Anterior cingulate cortex (tissue), 58 donors: ENCODE measurements at places on chromosomes 4 and X.

DNA sequence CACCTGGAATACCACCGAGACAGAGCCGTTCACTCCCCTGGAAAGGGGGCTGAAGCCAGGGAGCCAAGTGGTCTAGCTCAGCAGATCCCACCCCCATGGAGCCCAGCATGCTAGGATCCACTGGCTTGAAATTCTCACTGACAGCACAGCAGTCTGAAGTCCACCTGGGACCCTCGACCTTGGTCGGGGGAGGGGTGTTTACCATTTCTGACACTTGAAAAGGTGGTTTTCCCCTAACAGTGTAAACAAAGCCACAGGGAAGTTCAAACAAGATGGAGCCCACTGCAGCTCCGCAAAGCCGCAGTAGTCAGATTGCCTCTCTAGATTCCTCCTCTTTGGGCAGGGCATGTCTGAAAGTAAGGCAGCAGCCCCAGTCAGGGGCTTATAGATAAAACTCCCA is 243.2 kb downstream of the RASL11B start:
- DNase-seq: no peak

GRCh38 chrX:118345045-118345463 is 852 bp upstream of the WDR44 start:
- DNase-seq: no peak

DNA sequence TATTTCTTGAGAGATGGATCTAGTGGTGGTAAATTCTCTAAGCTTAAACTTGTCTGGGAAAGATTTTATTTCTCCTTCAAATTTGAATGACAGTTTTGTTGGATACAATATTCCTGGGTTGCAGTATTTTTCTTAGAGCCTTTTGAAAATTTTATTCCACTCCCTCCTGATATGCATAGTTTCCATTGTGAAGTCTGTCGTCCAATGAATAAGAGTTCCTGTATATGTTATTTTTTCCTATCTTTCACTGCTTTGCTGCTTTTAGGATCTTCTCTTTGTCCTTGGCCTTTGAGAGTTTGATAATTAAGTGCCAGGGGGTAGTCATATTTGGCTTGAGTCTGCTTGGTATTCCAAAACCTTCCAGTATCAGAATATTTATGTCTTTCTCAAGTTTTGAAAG is 1156.4 kb upstream of the AGA start:
- DNase-seq: no peak

GRCh38 chr4:17964576-17964975 is 57.0 kb downstream of the LCORL start:
- no peak for DNase-seq

GRCh38 chrX:68821616-68822015 is 7.2 kb upstream of the EFNB1 start:
- DNase-seq: no peak

DNA sequence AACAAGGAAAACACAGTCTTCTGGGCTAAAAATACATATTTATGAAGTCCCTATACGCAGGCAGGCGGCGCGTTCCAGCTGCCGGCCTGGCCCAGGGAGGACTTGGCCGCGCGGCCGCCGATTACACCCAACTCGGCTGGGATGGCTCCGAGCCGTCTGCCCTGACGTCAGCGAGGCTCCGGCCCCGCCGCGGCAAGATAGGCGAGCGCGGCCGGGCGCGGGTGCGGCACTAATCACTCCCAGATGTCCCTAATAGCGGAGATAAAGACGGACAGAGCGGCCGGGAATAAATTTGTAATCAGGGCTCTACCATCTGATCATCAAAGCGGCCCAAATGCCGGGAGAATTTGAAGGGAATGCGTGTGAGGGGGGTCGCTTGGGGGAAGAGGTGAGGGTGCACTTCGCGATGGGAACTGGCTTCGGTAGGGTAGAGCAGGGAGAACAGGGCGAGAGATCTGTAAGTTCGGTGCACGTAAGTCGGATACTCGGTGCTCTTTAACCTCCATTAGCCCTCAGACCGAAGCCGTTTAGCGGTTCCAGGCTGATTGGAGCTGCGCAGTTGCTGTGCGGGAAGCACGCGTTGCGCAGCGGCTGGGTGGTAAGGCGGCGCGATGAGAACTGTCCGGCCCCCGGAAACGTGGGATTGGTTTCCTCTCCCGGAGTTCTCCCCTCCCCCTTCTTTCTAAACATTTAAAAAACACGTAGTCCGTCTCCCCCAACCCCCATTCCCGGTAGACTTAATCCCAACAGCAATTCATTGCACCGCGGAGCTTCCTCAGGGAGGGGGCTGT is 7.7 kb downstream of the HAND2 start:
- DNase-seq: no peak

DNA sequence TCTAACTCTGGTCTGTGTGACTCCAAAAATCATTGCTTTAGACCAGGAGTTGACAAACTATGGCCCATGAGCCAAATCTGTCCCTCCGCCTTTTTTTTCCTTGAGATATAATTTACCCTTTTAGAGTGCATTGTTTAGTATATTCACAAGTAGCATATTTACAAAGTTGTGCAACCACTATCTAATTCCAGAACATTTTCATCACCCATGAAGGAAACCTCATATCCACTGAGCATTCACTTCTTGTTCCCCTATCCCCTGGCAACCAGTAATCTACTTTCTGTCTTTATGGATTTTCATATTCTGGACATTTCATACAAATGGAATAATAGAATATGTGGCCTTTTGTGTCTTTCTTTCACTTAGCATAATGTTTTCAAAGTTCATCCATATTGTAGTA is 67.4 kb upstream of the CITED1 start:
- no peak for DNase-seq

DNA sequence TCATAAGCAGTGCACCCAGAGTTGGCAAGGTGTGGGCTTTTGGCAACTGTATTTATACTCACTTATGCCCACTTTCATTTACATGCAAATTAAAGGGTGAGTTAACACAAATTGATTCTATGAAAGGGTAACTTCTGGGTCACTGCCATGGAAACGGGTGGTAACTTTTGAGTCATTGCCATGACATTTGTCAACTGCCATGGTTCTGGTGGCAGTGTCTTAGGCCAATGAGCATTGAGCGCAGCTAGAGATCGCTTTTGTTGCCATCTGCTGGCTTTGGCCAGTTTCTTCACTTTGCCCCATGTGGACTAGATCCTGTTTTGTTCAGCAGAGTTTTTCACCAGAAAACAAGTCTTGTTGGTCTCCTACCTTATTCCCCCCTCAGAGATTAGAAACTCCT is 170.8 kb upstream of the NUDT6 start:
- DNase-seq: no peak

DNA sequence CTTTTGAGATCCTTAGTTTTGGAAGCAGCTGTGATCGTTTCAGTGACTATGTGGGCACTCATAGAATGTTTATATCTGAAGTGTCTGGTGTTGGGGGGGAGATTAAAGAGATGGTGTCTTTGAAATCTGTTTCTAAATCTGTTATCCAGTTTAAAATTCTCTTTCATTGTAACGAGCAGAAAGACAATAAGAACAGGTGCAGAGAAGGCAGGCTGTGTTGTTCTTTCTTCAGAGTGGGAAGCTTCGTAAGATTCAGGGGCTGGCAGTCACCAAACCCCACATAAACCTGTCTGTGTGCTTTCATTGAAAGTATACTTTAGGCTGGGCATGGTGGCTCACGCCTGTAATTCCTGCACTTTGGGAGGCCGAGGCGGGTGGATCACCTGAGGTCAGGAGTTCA is 16.3 kb upstream of the DHRSX start:
- no peak for DNase-seq

GRCh38 chr4:106316773-106317409 is 541 bp downstream of the AIMP1 start:
- no peak for DNase-seq

DNA sequence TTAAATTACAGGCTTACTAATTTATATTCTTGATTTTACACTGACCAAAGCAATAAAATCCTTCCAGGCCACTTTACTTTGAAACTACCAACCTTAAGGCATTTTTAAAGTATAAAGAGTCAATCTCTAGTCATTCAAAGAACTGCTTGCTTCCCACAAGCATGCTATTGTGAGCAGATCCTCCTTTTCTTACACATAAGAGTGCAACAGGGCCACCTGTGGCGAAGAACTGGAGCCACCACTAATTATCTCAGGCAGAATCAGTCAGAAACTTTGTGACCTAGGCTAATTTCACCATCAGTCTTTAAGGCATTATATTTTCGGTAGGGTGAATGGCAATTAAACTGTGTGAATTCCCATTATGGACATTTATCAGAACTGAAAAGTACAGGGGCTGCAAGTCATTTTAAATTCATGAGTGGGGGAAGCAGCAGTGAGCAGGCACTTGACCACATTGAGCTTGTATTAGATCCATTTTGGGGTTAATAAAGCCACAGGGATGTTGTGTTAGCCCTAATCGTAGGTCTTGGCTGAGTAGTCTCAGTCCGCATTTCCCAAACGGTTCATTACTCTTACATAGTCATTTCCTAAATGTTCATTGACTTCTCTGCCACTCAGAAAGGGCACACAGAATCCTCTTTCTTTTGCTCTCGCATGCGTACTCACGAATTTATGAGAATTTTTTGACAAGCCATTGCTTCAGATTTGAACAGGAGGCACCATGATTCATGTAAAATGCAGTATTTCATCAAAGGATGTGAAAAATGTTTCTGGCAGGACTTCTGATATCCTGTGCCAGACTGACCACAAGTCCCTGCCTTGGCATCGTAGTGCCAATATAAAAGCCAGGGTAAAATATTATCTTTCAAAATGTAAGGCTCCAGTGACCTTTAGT is 39.8 kb downstream of the NPY2R start:
- DNase-seq: no peak

GRCh38 chr4:188107931-188108843 is 1.2 kb downstream of the TRIML2 start:
- DNase-seq: no peak

DNA sequence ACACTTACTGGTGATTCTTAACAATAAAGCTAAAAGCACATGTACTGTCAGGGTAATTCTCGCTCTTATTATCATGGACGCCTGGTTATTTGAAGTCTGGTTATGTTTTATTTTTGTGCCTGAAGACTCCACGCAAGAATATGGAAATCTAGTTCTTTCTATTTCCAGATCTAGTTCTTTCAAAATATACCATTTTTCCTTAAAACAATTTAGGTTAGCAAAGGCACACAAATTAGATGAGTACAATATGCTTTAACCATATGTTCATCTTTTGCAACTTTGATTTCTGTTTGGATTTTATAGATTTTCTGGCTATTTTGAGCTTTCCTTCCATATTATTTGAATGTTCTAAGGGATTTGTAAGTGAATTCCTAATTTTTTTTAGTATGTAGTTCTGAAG is 1783.1 kb downstream of the PCDH7 start:
- DNase-seq: no peak

DNA sequence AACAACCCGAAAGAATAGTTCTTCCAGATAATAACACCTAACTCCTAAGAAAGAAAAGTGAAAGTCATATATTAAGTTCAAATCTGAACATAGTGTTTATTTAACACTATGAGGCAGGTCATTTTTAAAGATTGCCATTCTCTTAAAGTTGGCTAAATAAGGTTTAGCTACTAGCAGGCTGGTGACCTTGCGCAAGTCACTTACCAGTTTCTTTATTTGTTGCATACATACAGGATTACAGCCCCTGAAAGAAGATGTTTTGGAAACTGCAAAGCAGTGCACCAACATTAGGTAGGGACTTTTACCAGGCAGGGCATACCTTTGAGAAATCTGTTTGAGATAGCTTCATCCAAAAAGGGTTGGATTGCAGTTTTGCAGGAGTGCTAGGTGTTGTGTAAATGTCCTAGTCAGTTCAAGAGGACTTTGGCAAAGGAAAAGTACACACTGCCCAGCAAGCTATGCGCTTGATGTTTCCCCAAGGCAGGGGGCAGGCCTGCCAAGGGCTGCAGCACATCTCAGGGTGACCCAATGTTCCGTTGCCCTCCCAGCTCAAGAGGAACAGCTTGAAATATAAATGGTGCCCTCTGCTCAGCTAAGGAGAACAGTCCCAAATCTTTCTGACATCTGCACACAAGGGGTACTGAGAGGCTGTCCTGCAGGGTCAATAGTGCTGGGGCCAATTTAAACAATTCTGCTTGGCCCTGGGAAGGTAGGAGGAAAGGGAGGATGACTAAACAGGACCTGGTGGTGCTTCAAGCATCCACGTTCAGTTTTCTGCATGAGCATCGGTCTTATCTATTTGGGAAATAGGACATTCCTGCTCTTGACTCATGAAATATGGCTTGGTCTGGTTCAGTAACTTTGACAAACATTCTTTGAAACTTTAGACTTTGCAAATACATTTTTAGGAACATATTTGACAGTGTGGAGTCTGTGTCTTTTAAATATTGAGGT is 130.8 kb downstream of the COL4A6 start:
- no peak for DNase-seq

DNA sequence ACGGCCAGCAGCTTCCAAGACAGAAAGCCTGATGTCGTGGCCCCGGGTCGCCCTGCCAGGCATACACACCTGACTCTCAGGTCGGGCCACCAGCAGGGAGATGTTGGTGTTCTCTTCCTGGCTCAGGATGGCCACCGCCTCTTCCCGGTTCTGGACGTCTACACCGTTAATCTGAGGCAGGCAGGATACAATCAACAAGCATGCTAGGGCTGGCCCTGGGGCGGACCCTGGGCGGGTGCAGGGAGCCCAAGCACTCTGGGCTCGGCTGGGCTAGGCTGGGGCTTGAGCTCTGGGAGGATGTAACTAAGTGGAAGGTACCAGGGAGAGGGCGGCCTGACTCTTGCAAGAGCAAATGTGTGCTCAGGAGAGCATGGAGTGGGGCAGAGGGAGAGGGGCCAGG is 11.0 kb downstream of the SSR4 start:
- no peak for DNase-seq
